ENCODE measurements at places on chromosomes 5 and 9.
A peak's percentile ranks its signal among the peaks of the same experiment; 100 is the strongest.

- no peak for DNase-seq
These were observed 383.5 kb downstream of the RASEF start for GRCh38 chr9:82679472-82679871.

GRCh38 chr9:136690104-136690805 lies 3.0 kb upstream of the AGPAT2 start:
- no peak for DNase-seq

DNA sequence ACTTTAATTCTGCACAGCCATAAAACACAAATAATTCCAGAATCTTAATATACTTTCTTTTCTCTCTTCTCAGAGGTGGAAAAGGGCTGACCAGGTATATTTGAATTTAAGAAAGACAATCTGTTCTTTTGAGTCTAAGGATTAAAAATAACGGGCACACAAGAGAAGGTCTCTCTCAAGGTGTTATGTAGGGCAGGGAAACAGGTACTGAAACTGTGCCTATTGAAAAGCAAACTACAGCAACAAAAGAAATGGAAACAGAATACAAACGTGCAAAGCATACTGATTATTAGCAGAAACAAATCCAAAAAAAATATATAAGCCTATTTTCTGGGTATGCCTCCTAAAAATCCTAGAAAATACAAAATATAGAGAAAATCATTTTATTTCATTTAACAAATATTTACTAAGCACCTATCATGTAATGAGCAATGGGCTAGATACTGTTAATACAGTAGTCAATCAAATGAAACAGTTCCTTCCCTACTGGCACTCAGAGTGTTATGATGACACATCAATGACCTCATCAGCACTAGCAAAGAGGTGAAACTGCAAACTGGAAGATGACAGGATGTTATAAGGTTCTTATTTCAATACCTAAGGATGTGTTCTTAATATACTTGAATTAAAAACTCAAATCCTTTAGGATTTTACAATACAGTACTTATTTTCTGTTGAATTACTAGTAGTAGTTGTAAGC lies 87.7 kb downstream of the AUH start:
- peak; percentile 8 for DNase-seq

GRCh38 chr5:54969856-54970828 lies 15.3 kb downstream of the ESM1 start:
- no peak for DNase-seq

GRCh38 chr5:147688656-147689356 lies 93.7 kb downstream of the JAKMIP2 start:
- DNase-seq: no peak

- no peak for DNase-seq
These were observed 49.1 kb upstream of the OLFM1 start for GRCh38 chr9:135038331-135038730.

DNA sequence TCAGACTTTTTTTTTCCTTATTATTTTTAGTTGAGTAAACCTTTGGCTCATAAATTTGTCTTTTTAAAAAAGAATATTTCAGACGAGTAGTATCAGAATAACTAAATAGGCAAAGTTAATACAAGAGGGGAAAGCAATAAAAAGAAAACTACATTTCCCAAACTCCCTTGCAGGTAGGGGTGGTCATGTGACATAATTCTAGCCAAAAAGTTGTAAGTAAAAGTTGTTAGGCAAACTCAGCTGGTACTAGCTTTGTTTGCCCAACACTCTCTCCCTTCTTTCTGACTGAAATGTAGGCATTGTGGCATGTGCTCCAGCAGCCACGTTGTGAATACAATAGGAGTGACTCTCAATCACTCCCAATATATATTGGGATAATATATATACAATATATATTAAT lies 20.9 kb downstream of the GIN1 start:
- DNase-seq: no peak

DNA sequence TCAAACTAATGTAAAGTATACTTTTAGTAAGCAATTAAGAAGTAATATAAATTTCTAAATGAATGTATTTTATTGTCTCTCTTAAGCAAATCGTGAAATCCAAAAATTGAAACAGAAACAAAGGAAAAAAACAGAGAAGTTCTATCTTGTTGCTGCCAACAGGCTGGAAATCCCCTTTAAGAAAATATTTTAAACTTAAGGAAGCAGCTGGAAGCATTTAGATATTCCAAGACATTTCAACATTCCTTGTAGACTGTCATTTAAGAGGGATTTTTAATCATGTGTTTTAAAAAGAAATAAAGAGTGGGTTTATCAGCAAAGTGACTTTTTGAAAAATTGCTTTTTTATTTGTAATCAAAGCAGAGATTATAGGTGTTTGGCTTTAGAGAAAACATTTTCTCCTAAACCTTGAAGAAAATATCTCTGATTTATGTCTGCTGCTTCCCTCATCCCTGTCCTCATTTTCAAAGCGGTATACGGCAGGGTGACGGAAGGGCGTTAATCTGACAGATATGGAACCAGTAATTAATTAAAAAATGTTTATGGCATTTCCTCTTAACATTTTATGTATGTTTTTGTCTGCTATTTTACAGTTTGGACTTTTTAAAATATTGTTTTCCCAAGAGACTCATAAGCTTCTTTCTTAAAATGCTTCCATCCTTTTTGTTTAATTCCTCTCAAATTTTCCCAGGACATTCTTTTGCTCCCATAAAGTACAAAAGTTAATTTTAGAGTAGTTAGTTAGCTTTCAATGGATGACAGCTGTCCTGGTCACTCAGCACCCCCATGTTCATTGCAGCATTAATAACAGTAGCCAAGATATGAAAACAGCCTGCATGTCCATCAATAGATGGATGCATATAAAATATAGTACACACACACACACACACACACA lies 245.6 kb downstream of the LURAP1L start:
- DNase-seq: no peak

- no peak for DNase-seq
These were observed 102.9 kb upstream of the PPP1R26 start for GRCh38 chr9:135376511-135377265.

GRCh38 chr5:25224316-25224982 lies 579.7 kb upstream of the CDH10 start:
- no peak for DNase-seq

GRCh38 chr5:61010467-61011454 lies 65.8 kb downstream of the NDUFAF2 start:
- no peak for DNase-seq

DNA sequence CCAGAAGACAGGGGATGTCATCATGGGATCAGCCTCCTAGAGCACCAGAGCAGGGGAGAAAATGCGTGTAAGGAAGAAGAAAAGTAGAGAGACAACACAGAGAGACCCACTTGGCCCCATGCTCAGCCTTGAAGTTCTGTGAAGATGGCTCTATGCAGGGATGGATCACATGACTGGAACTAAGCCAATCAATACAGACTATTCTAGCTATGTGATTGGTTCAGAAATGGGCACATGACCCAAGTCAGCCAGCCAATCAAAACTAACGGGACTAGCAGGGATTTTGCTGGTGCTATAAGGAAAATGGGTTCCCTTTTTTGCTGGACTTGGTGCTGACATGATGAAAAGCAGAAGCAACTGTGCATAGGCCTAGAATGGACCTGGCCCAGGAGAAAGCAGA lies 173.0 kb upstream of the TBC1D2 start:
- DNase-seq: no peak

GRCh38 chr5:68628082-68628814 lies 412.7 kb downstream of the PIK3R1 start:
- no peak for DNase-seq

- DNase-seq: no peak
These were observed 44.8 kb downstream of the PAPPA start for GRCh38 chr9:116198344-116198743.

DNA sequence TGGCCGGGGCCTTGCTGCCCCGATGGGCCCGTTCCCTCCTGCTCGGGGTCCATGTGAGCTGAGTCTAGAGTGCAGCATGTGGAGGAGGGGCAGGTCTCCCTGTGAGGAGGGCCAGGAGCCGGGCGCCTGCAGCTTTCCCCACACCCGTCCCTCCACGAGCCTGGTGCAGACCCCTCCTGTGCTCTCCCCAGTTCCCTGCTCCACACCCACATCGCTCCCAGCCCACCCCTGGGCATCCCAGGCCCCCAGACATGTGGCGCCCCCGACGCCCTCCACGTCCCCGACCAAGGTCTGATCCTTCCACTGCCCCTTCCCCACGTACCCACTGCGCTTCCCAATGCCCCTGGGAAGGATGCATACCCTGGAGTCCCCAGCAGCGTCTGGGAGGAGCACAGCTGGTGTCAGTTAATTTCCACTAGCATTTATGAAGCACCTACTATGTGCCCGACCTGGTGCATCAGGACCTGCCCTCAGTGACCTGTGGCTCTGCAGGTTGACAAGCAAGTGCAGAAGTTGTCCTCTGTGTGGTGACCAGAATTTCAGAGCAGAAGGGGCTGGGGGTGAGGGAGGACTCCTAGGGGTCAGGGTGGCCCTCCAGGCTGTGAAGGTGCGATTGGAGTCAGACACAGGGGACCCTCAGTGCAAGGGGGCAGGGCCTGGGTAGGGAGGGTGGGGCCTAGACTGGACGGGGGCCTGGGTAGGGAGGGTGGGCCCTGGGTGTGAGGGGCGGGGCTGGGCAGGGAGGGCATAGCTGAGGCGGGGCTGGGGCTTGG lies 10.8 kb upstream of the SLC6A18 start:
- DNase-seq: no peak

- peak; percentile 81 for DNase-seq
These were observed 294.5 kb upstream of the TAS2R1 start for GRCh38 chr5:9924614-9925013.

- DNase-seq: peak; percentile 9
These were observed 12.8 kb upstream of the SRP19 start for GRCh38 chr5:112848116-112848811.

DNA sequence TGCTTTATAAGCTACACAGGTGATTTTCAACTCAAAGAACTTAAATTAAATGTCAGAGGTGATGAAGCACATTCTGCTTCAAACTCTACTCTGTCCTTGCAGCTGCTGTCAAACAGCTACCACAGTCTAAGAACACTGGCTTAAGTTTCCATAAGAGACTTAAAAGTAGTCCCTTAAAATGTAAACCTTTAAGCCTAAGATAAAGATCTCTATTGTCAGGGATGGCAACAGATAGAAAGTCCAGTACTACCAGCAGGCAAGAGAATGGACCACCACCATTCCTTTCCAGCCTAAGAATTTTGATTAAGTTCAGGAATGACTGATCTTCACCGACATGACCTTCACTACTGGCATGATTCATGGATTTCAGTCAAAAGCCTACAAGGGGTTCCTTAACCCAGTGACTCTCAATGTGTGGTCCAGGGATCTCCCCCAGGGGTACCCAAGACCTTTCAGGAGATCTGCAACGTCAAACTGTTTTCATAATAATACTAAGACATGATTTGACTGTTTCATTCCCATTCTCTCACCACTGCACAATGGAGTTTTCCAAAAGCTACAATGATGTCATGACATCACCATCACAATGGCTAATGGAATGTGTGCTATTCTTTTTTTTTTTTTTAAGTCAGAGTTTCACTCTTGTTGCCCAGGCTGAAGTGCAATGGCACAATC lies 41.1 kb upstream of the PLPP6 start:
- DNase-seq: no peak

DNA sequence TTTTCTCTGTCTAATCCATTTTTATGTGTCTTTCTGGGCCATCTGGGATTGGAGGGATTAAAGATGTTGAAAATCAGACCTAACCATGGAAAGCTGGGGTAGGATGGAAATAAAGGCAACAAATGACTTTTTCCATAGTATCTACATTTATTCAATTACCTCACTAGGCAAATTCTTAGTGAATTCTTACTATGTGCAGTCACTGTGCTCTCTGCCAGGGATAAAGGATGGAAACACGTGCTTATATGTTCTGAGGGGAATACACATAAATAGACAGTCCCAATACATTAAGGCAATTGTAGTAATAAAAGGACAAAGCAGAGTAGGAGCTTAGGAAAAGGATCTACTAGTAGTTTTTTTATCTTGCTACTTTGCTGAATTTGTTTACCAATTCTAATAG lies 214.2 kb downstream of the PRR16 start:
- DNase-seq: no peak

DNA sequence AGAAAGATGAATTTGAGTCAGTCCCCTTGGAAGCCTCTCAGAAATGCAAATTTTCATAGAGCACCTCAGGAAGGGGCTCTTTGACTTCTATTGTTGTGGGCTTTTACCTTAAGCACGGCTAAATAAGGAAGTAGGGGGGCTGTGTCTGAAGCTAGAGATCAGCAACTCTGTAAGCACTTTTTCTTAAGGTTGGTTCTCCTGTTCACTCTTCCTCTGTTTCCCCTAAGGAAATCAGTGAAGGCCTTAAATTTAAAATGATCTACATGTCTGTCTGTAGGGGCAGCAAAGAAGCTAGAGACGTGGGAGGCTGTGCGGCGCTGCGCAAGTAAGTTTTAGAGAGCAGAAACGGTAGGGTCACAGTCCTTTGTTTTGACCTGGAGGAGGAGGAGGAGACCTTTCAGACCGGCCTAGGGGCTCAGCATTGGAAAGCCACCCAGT lies 1.2 kb upstream of the CDC14B start:
- no peak for DNase-seq

DNA sequence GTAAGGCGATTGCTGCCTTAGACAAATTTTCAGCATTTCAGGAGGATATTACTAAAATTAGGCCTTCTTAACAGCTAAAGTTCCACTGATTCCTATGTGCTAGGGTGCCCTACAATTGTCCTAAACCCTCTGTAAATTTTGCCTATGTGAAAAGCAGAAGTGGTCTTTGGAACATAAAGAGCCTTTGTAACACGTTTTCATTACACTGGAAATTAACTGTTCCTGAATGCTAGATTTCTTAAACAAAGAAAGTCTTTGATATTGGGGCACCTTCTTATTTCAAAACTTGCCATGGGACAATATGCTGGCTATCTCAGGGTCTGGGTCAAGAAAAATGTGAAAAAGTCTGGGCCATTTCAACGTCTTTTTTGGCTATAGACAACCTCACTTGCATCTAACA lies 60.4 kb upstream of the MOCS2 start:
- DNase-seq: no peak

DNA sequence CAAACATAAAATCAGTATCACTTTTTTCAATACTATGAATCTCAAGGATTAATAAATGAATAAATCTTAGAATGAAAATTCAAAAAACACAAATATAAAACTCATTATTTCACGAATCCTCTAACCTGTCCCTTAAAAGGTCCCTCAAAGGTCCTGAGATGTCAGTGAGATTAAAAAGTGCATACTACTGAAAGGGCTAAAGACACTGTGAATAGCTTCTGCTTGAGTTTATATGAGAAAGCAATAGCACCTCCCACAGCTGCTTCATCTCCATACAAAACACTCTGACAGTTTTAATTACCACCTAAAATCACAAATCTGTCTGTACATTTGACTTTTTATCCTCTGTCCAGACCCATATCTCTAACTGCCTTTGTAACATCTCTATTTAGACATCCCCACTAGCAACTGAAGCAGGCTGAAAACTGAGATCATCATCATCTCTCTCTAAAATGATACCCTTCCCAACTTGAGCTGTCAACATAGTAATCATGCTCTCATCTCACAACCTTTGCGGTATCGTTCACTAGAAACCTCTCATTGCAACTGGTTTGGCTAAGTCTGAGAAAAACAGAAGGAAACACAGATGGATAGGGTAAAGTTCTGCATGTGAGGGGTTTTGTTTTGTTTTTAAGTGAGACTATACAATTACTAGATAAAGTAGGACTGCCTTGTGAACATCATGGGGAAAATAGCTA lies 56.3 kb downstream of the TBCA start:
- DNase-seq: no peak

GRCh38 chr9:99107421-99107820 lies 2.5 kb downstream of the TGFBR1 start:
- no peak for DNase-seq

GRCh38 chr9:38358390-38359296 lies 33.9 kb upstream of the ALDH1B1 start:
- DNase-seq: no peak
